Skeletal muscle cell (primary cell): ENCODE measurements at places on chromosomes 5 and 9.
A peak's percentile ranks its signal among the peaks of the same experiment; 100 is the strongest.

DNA sequence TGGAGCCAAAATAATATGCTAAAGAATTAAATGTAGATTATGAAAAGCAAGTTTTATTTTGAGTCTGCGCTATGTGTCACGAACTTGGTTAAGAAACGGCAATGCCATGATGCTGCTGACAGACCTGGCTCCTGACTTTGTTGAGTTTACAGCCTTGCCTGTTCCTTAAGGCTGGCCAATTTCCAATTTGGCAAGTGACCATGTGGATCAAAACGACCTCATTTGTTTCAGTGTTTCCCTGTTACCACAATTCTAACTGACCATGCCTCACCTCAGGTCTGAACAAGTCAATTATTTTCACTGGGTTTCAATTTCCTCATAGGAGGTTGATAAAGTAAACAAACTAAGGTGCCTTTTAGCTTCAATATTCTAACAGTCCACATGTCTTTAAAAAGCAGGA is 461.4 kb downstream of the ZNF608 start:
- DNase-seq, result no peak

DNA sequence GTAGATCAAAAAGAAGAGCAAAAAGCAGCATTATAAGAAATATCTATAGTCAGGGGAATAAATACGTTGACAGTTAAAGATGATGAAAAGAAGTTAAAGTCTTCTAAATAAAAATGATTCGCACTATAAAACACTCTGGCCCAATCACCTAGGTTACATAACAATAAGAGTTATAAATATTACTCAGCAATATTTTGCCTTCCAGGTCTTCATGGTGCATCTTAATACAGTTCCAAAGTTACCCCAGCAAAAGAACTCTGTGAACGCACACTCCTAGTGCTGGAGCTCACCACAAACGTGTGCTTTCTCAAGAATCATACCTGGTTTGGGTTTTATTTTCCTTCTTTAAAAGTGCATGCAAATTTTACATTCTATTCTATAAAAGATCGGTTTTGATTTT is 44.7 kb downstream of the EPB41L4A start:
- no peak for DNase-seq

DNA sequence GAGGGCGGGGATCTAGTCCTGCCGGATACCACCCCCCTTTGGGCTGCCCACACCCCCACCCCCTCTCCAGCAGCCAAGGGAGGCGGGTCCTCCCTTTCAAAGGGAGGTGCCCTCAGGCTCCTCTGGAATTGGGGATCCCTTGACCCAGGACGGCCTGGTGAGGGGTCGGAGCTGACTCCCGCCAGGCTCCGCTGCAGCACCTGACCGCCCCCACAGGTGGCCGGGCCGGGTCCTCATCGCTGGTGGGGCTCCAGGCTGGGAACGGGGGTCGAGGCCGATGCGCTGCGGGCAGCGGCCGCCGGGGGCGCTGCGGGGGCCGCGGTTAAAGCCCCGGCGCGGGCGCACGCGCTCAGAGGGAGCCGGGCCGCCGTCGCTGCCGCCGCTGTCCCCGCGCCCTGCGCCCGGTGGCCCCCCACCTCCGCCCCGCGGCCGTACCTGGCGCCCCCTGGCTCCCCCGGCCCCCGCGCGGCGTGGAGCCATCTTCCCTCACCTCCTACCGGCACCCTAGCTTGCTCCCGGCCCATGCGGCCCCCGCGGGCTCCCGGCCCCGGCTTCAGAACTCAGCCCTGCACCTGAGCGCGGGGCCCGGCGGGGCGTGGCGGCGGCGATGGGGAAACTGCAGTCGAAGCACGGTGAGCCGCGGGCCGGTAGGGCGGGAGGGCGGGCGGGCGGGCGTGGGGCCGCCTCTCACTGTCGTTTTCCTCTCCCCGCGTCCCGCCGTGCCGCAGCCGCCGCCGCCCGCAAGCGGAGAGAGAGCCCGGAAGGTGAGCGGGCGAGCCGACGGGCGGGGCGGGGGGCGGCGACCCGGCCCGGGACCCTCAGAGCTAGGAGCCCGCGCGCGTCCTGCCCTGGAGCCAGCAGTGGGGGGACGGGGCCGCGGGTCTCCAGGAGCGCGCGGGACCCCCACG is at the start of gene NKD2:
TSS of gene NKD2 (plus strand) at position 352 of the 908 bp plus-strand sequence. CDS start at position 608, 256 bp downstream.
- DNase-seq, result no peak

DNA sequence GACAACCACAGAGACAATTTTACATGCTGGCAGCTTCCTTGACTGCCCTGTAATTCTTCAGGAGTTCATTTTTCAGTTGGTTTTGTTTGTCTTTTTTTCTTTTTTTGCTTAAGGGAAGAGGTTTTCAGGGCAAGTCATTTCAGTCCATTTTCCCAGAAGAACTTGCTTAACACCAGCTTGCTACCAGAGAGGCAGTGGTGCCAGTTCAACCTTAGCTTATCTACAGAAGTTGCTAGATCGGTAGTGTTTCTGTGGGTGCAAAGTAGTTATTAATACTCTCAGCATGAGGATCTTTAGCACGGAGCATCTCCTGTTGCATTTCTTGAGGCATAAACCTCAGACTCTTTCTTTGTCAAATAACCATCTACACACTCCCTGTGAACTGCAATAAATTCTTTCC is 1.1 kb downstream of the SPEF2 start:
- DNase-seq, result no peak

GRCh38 chr9:86488794-86489193 is 134.6 kb upstream of the TUT7 start:
- no peak for DNase-seq

GRCh38 chr5:9456435-9457042 is 89.3 kb downstream of the SEMA5A start:
- DNase-seq, result peak; percentile 82

- no peak for DNase-seq
These were observed 93.8 kb downstream of the CSNK1G3 start for GRCh38 chr5:123605822-123606221.

GRCh38 chr5:177513500-177513899 is 3.3 kb downstream of the DDX41 start:
- DNase-seq, result no peak

- DNase-seq, result no peak
These were observed 139.7 kb downstream of the FBXO4 start for GRCh38 chr5:42064821-42065220.
